AML-193 (cell line): ENCODE measurements at places on chromosomes 6 and 20.

- DNase-seq, result no peak
Observed at GRCh38 chr6:125922322-125922860, 34.2 kb upstream of the HINT3 start.

- DNase-seq, result no peak
Observed at GRCh38 chr20:55881204-55881603, 124.1 kb downstream of the CBLN4 start.

DNA sequence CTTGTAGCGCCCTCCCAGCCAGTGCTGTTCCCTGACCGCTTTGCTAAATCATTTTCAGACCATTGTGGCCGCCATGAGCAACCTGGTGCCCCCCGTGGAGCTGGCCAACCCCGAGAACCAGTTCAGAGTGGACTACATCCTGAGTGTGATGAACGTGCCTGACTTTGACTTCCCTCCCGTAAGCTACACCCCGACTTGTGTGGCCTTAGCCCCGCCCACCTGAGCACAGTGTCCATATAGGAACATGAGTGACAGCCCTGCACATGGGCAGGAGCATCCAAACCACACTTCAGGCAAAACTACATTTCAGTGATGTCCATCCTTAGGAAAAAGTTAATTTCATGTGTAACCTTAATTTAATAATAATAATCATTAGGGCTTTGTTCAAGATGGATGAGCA is 51.1 kb downstream of the GNAS start:
- no peak for DNase-seq

DNA sequence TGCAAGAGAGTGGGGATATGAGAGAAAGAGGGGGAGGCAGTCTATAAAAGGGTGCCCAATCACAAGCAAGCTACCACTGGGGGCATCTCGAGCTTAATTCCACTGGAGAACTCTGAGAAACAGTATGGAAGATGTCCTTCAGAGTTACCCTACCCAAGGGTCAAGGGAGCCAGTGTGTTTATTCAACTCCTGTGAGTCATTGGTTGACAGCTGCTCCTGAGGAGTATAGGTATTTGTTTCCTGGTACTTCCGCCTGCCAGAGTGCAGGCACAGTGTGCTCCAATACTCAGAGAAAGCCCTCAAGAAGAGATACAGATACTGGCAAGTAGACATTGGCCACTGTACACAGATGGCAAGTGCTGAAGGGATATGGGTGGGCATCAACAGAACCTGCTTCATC is 49.5 kb downstream of the ARHGAP40 start:
- DNase-seq, result no peak

GRCh38 chr6:136654086-136654485 is 103.9 kb upstream of the MAP7 start:
- no peak for DNase-seq

- no peak for DNase-seq
Observed at GRCh38 chr6:5175635-5176034, 85.1 kb downstream of the LYRM4 start.

DNA sequence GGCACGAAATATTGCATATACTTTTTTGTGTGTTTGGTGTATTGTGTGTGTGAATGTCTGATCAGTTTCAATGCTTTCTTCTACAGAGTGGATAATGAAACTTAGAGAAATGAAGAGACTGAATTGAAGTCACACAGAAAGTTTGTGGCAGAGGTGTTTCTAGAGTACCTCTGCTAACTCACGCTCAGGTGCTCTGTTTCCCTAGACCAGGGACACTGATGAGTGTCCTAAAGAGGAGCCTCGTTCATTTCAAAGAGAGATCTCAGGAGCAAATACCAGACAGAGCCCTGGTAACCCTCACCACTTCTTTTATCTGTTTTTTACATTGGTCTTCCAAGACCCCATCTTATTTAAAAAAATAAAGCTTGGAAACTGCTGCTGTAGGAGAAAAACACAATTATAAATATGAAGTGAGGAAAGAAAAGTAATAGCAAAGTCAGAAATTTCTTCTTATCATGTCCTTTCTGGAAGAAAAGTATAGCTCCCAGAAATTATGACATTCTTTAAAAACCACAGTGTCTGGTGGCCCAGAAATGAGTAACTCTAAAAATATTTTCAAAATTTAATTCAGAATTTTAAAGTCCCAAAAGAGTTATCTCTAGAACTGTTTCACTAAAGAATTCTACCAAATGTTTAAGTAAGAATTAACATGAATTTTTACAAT is 720.6 kb downstream of the RFPL4B start:
- DNase-seq, result no peak

GRCh38 chr6:132286298-132287019 is 114.8 kb downstream of the MOXD1 start:
- no peak for DNase-seq

DNA sequence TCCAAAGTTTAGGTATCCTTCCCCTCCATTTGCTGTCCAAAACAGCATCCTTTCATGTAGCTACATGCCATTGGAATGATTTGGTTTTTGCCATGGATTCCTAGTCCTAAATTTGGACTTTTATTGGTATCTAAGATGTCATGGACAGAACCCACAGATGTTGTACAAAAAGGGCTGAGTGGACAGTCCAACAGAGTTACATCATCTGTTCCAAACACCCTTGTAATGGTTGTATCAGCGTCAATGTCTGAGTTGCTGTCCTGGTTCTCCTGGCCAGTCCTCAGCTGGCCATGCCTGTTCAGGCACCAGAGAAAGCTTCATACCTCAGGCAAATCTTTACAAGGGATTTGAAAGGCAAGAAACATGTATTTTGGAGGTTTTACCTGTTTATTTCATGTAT is 191.3 kb downstream of the ESR1 start:
- DNase-seq, result no peak

GRCh38 chr6:56572788-56573471 is 69.8 kb downstream of the DST start:
- DNase-seq, result no peak

- DNase-seq, result no peak
Observed at GRCh38 chr20:18702736-18703135, 110.8 kb upstream of the SCP2D1 start.

DNA sequence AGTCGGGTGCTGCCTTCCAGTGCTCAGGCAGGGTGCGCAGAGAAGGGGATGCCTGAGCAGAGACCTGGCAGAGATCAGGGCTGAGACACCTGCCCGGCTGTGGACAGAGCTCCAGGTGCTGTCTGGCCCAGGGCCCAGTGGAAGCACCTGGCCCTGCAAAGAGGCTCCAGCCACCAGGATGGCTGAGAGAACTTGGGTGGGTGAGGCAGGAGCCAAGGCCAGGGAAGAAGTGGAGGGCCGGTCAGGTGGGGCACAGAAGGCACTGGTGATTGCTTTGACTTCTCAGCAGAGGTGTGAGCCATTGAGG is 31.2 kb downstream of the PNLDC1 start:
- DNase-seq, result no peak

DNA sequence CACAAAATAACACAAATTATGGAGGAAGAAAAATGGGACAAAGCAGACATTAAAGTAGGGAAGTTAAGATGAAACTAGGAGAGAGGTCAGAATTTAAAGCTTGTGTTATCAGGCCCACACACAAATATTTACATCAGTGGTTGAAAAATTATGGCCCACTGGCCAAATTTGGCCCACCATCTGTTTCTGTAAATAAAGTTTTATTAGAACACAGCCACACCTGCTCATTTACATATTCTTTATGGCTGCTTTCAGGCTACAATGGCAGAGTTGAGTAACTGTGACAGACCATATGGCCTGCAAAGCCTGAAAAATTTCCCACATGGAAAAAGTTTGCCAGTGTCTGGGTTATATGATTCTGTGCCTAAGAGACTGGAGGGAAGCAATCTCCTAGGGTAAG is 49.0 kb downstream of the SLC22A23 start:
- DNase-seq, result no peak

- DNase-seq, result no peak
Observed at GRCh38 chr20:5135363-5136012, 8.7 kb downstream of the CDS2 start.

GRCh38 chr6:167113935-167114910 is 8.7 kb upstream of the CCR6 start:
- no peak for DNase-seq

DNA sequence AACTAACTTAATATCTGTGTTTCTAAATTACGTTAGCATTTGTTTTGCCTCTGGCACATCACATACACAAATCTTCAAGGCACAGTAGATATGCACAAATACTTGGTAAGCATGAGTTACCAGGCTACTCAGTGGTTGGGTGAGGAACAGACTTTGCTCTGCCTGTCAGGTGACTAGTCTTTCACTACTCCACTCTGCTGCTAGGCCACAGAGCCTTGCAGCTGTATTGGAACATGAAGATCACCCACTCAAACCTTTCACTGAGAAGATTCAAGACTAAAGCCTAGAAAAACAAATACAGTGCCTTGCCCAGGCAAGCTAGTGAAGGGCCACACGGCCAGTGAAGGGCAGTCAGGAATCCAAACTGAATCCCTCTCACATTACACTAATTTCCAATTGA is 47.0 kb downstream of the DTNBP1 start:
- DNase-seq, result no peak

- no peak for DNase-seq
Observed at GRCh38 chr20:278181-278580, 12.4 kb downstream of the C20orf96 start.

GRCh38 chr6:17551383-17551958 is 48.6 kb upstream of the FAM8A1 start:
- no peak for DNase-seq

DNA sequence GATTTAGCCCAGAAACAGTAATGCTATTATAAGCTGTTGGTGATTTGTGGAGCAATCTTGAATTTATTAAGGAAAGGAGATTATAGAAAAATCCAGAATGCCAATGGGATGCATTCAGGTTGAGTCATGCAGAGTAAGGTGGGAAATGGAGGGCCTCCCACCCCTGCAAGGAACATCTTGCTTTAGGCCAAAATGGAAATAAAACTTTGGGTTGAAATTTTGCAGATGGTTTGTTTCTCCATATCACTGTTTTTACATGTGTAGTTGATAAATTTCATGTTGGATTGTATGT is 152.4 kb downstream of the BCAS1 start:
- no peak for DNase-seq

- no peak for DNase-seq
Observed at GRCh38 chr6:18485660-18486435, 98.7 kb downstream of the RNF144B start.
